Activated CD8-positive, alpha-beta memory T cell treated with anti-CD3 and anti-CD28 coated beads for 4 hours (primary cell): ENCODE measurements at places on chromosomes 13 and 19.

GRCh38 chr19:57560049-57560491 lies 407 bp upstream of the ZNF550 start:
- no peak for DNase-seq

- DNase-seq = no peak
Measured at GRCh38 chr19:5050067-5050656, 81.2 kb downstream of the KDM4B start.

GRCh38 chr13:63517371-63517770 lies 2101.7 kb upstream of the PCDH20 start:
- DNase-seq = no peak

- no peak for DNase-seq
Measured at GRCh38 chr13:48393698-48394085, 19.2 kb downstream of the LPAR6 start.

- DNase-seq = no peak
Measured at GRCh38 chr19:29837448-29837981, 25.7 kb downstream of the CCNE1 start.
